Esophagus squamous epithelium (tissue), 5 donors: ENCODE measurements at places on chromosomes 2 and 18. TPM values are rescaled to one million over a fixed set of nuclear protein-coding genes. Genes with fewer than 3 reads are reported as not detected.
A peak's percentile ranks its signal among the peaks of the same experiment; 100 is the strongest.

DNA sequence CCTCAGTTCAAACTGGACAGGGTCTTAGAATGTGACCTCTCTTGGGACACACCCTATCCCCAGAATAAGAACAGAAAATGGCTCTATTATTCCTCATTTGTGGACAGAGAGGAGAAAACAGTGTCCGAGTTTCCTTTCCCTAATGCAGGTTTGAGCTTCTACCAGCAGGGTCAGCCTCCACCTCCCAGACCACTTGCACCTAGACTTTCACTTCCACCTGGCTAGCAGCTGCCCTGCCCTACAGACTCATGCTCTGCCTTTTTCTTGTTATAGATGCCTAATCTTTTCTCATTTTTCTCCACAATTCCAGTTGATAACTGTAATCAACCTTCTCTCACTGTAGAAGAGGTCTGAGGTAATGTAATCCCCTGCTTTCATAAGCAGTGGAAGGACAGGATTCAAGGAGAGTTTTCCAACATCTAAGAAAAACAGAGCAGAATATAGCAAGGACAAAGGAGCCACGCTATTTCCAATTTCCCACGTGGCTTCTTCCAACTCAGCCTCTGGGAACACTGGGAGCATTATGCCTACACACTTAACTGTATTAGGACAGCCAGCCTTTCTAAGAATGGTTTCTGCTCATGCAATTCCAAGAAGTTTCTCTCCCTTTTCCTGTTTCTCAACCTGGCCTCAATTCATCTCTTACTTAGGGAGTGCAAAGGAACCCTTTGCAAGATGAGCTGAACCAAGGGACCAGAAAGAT lies 239.8 kb downstream of the BCL11A start:
- H3K27me3 ChIP-seq = no peaks in the 10 kb centered on the region
- DNase-seq = no peak
- H3K27ac ChIP-seq = no peak overlapping the region

- H3K4me1 ChIP-seq = no peaks in the 10 kb centered on the region
- H3K36me3 ChIP-seq = no peaks in the 10 kb centered on the region
- no peak overlapping the region for H3K4me3 ChIP-seq
- H3K27ac ChIP-seq = no peak overlapping the region
- DNase-seq = no peak
- H3K27me3 ChIP-seq = no peaks in the 10 kb centered on the region
These were observed 21.1 kb downstream of the CASP10 start for GRCh38 chr2:201203916-201204654.

DNA sequence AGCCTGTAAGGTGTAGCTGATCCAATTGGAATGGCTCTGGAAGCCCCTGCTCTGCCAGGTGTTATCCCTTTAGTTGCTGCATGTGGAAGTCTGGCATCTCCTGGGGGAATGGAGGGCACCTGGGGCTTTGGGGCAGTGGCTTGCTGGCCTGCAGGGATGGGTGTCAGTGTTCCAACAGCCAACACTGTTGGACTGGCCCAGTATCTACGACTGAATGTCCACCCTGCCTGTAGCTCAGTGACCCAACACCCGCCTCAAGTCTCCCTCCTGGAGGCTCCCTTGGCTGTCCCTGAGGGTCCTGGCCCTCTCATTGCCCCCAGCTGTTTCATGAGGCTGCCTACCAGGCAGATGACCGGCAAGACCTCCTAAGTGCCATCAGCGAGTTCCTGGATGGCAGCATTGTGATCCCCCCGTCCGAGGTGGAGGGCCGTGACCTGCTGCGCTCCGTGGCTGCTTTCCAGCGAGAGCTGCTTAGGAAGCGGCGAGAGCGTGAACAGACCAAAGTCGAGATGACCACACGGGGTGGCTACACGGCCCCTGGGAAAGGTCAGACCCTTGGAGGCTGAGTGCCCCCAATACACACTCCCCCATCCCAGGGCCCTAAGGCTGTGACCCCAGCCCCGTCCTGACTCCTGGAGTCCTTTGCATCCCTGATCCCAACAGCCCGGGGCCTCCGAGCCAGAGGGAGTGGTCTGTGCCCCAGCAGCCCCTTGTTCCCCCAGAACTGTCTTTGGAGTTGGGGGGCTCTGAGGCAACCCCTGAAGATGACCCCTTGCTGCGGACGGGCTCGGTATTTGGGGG lies 7.7 kb downstream of the SLC4A3 start:
- H3K4me1 ChIP-seq = no peaks in the 10 kb centered on the region
- no peak for DNase-seq
- H3K4me3 ChIP-seq = no peak overlapping the region

DNA sequence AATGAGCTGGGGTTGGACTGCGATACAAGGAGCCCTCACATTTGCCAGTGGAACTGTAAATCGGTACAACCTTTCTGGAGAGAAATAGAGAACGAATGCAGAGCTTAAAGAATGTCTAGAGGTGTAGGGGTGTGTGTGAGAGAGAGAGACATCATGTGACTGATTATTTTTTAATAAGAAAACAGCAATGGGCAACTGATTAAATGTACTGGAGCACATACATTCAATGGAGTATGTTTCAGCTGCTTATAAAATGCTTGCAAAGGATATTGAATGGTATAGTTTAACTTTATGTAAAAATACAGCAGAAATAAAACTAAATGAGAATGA lies 391 bp upstream of the TMEM17 start:
- peaks cover 8% of the 10 kb centered on the region for H3K4me1 ChIP-seq
- DNase-seq = no peak
- peak overlapping the region; percentile 92 for H3K27ac ChIP-seq
- H3K36me3 ChIP-seq = no peaks in the 10 kb centered on the region
- peak overlapping the region; percentile 92 for H3K4me3 ChIP-seq
- H3K27me3 ChIP-seq = no peaks in the 10 kb centered on the region

DNA sequence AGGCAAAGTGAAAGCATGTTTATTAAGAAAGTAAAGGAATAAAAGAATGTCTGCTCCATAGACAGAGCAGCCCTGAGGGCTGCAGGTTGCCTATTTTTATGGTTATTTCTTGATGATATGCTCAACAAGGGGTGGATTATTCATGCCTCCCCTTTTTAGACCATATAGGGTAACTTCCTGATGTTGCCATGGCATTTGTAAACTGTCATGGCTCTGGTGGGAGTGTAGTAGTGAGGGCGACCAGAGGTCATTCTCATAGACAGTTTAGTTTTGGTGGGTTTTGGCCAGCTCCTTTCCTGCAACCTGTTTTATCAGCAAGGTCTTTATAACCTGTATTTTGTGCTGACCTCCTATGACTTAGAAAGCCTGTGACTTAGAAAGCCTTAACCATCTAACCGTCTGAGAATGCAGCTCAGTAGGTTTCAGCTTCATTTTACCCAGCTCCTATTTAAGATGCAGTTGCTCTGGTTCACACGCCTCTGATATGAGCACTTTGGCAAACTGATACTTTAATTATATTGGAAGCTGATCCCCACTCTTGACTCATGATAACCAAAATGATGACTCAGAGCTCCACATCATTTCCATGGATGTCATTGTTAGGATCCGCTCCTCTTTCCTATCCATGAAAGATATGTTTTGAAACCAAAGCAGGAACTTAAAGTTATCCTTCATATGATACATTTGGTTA lies 14.5 kb upstream of the ERMN start:
- no peak for DNase-seq
- H3K27ac ChIP-seq = no peak overlapping the region
- H3K4me3 ChIP-seq = no peak overlapping the region
- no peaks in the 10 kb centered on the region for H3K36me3 ChIP-seq

DNA sequence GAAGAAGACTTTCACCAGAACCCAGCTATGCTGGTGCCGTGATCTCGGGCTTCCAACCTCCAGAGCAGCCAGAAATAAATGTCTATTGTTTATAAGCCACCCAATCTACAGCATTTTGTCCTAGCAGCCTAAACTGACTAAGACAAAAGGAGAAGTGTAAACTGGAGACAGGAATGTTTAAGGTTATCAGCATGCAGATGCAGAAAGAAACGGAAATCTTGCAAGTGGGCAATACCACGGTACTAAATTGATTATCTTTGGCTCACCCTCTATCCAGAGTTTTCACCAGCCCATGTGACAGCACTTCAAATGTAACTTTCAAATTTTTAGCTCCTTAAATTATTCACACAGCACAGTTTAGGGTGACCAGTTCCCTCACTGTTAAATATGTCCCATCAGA lies 5.7 kb upstream of the CAPN14 start:
- no peaks in the 10 kb centered on the region for H3K4me1 ChIP-seq
- H3K4me3 ChIP-seq = no peak overlapping the region
- H3K27me3 ChIP-seq = no peaks in the 10 kb centered on the region
- DNase-seq = no peak
- no peaks in the 10 kb centered on the region for H3K36me3 ChIP-seq

GRCh38 chr2:207777124-207777523 lies 7.4 kb upstream of the FZD5 start:
- no peaks in the 10 kb centered on the region for H3K4me1 ChIP-seq

DNA sequence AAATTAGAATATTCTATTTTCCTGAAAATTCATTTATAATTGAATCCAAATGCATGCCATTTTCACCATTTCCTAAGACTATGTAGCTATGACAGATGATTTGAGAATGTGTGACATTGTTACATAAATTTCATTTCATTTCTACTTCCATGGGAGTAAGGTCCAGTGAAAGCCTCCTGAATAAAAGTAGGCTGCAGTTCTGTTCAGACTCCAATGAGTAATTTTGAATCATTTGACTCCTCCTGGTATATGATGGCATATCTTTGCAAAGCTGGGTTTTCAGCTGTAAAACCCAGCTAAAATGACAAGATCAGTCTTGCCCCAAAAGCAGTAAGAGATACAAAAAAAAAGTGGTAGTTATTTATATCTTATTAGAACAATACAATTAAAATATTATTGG lies 101.0 kb upstream of the DNAJC10 start:
- H3K27ac ChIP-seq = no peak overlapping the region
- H3K27me3 ChIP-seq = no peaks in the 10 kb centered on the region
- H3K4me1 ChIP-seq = peaks cover 7% of the 10 kb centered on the region
- no peak overlapping the region for H3K4me3 ChIP-seq
- H3K36me3 ChIP-seq = no peaks in the 10 kb centered on the region
- no peak for DNase-seq

GRCh38 chr2:47536696-47537095 lies 133.7 kb downstream of the MSH2 start:
- no peak overlapping the region for H3K4me3 ChIP-seq
- peaks cover 6% of the 10 kb centered on the region for H3K4me1 ChIP-seq
- DNase-seq = no peak
- H3K27ac ChIP-seq = no peak overlapping the region
- H3K27me3 ChIP-seq = no peaks in the 10 kb centered on the region
- H3K36me3 ChIP-seq = no peaks in the 10 kb centered on the region

- no peak for DNase-seq
- H3K4me3 ChIP-seq = no peak overlapping the region
- peaks cover 19% of the 10 kb centered on the region for H3K4me1 ChIP-seq
- no peaks in the 10 kb centered on the region for H3K36me3 ChIP-seq
- no peak overlapping the region for H3K27ac ChIP-seq
These were observed 8.4 kb downstream of the SOX11 start for GRCh38 chr2:5700551-5700950.

DNA sequence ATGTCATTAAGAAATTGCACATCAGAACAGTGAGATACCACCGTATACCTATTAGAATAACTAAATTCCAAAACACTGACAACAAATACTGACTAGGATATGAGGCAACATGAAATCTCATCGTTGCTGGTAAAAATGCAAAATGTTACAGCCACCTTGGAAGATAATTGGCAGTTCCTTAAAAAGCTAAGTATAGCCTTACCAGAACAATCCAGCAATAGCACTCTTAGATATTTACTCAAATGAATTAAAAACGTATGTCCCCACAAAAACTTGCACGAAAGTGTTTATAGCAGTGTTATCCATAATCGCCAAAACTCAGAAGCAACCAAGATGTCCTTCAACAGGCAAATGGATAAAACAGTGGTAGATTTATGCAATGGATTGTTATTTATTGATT lies 241.7 kb downstream of the EPHA4 start:
- H3K36me3 ChIP-seq = no peaks in the 10 kb centered on the region
- no peak for DNase-seq
- no peaks in the 10 kb centered on the region for H3K27me3 ChIP-seq

DNA sequence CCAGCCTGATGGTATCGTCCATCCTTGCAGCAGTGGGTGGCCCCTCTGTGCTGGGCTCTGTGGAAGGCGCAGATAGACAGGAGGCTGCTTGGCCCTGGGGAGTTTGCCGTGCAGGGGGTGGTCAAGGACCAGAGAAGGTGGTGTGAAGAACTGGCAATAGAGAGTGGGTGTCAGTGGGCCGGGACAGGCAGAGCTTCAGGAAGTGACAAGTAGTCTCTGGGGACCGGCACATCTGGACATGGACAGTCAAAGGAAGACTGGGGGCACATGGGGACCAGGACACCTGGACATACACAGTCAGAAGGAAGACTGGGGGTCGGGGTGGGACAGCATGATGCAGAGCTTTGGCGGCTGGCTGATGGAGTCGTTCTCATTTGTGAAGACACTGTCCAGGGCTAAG lies 335.9 kb downstream of the AGAP1 start:
- no peak for DNase-seq
- H3K4me3 ChIP-seq = no peak overlapping the region
- no peaks in the 10 kb centered on the region for H3K36me3 ChIP-seq

DNA sequence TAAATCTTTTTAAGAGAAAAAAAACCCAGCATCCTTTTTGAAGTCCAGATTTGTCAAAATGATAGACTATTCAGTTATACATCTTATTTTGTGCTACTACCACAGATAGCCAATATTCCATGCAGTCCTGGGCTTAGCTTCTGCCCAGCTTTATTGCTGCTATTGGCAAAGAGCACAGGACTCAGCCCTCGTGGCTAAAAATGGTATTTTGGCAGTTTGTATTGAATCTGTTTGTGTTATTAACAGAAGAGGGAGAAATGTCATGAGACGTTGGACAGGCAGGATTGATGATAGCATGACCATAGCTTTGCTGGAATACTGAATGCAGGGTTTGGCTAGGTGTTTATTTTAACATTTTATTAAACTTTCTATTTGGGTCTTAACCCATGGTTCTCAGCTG lies 19.4 kb downstream of the ELAC1 start:
- DNase-seq = no peak
- H3K27me3 ChIP-seq = no peaks in the 10 kb centered on the region
- H3K27ac ChIP-seq = no peak overlapping the region
- H3K4me3 ChIP-seq = no peak overlapping the region
- no peaks in the 10 kb centered on the region for H3K36me3 ChIP-seq
- peaks cover 12% of the 10 kb centered on the region for H3K4me1 ChIP-seq

GRCh38 chr2:102967451-102967850 lies 205.6 kb downstream of the TMEM182 start:
- H3K27ac ChIP-seq = no peak overlapping the region
- H3K4me3 ChIP-seq = no peak overlapping the region
- DNase-seq = no peak
- H3K4me1 ChIP-seq = no peaks in the 10 kb centered on the region

DNA sequence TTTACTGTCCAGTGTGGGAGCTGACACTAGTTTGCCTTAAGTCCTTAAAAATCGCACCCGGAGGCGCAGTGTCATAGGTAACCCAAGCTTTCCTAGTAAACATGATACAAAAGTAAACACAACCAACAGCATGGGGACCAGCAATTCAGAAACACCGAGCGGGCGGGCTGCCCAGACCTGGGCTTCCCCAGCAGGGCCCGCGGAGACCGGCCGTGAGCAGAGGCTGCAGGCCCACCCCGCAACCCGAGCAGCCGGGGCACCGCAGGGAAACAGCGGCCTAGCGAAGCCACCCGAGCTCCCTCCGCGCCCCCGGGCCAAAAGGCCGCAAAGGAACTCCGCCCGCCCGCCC lies 296 bp downstream of the TTC21B start:
- H3K27me3 ChIP-seq = no peaks in the 10 kb centered on the region
- H3K4me1 ChIP-seq = no peaks in the 10 kb centered on the region
- peaks cover 9% of the 10 kb centered on the region for H3K36me3 ChIP-seq
- H3K27ac ChIP-seq = peak overlapping the region; percentile 89

LIMS3 gene
- total RNA-seq = not detected

RALBP1 gene
- 74.0 TPM for total RNA-seq

GATA6 gene
- total RNA-seq = 0.40 TPM

RAD51AP2 gene
- total RNA-seq = 0.32 TPM
